CD4-positive, alpha-beta T cell (primary cell): ENCODE measurements at places on chromosomes 16 and 17.

GRCh38 chr16:71880176-71880575 is 3.8 kb downstream of the ZNF821 start:
- DNase-seq, result no peak

GRCh38 chr16:75337430-75337829 is 86.0 kb upstream of the BCAR1 start:
- no peak for DNase-seq

DNA sequence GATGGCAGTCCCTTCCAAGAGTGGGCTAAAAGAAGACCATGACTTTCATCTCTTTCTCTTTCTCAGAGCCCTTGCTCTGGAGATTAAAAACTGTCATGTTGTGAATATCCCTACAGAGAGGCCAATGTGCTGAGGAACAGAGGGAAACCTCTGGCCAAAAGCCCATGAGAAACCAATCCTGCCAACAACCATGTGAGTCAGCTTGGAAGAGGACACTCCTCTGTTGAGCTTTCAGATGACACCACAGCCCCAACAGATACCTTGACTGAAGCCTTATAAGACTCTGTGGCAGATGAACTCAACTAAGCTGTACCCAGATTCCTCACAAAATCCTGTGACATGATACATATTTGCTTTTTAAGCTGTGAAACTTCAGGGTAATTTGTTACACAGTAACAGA is 19.6 kb downstream of the CPPED1 start:
- no peak for DNase-seq

- DNase-seq, result no peak
These were observed 5.9 kb upstream of the AATK start for GRCh38 chr17:81171941-81172340.

DNA sequence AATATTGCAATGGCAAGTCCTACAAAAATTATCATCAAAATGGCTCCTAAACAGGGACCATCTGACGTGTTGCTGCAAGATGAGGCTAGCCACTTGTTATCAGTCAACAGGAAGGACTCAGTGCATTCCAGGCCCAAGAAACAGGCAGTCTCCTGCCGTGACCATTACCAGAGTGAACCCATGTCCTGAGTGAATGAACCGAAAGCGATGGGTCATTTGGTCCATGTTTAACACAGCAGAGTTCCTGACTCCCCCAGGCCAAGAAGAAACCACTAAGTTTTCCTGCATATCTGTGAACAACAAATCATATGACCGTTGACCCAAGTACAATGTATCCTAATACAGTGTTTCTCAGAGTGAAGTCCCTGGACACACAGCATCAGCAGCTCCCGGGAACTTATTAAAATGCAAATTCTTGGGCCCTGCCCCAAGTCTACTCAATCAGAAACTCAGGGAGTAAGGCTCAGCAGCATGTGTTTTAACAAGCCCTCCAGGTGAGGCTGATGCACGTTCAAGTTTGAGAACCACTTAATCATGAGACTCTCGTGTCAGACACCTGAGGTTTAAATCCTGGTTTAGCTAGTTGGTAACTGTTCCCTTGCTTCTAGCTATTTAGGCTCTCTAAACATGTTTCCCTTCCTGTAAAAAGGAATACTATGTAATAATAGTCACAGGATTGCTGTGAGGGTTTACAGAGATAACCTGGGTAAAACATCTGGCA is 429.4 kb upstream of the MAF start:
- no peak for DNase-seq

DNA sequence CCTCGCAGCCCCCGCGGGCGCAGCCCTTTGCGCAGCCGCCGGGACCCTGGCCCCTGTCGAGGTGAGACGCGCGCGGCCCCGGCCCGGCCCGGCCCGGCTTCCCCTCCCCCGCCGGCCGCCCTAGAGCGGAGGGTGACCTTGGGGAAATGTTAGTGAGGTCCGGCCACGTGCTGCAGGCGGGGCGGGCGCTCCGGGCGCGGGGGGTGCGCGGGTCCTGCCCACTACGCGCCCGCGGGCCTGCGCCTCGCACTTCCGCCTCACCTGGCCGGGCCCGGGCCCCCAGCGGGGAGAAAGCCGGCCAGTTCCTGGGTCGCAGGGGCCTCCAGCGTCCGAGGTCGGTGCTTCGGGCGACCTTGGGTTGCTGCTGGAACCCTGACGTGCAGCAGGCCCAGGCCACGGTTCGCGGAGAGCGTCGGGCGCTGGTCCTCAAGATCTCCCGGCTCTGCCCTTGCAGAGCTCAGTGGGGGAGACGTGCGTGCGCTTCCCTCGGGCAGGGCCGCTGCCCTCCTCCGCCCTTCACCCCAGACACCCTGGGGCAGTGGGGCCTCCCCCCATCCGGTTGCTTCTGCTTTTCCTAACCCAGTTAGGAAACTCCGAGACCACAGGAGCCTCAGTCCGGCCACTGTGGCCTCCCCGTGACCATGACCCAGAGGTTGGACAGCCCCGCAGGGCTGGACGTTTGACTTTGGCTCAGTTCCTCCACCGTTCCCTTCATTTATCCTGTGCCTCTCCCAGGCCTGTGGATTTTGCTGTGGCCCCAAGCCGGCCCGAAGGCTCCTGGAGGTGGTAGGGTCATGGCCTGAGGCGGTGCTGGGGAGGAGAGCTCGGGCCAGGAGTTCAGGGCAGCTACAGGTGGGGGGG is 791 bp downstream of the MCRIP2 start:
- DNase-seq, result no peak

- no peak for DNase-seq
These were observed 79.0 kb downstream of the HAPSTR1 start for GRCh38 chr16:9170470-9170869.

DNA sequence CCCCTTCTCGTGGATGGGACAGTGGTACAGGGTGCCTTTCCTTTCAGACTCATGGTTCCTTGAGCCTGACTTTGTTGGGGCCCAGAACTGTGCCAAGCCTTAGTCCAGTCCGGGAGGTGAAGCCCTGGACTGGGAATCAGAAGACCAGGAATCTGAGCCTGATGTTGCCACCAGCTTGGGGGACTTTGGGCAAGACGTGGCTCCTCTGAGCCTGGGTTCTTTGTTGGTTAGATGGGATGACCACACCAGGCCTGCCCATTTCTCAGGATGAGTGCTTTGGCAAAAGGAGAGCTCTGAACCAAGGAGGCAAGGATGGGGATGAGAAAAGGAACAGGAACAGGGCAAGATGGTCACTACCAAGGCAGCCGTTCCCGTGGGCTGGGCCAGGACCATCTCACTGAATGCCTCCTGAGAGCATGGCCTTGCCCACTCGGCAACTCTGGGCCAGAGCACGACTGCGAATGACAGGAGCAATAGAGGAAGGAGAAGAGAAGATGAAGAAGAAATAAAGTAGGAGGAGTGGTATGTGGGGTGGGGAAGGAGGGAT is 32.5 kb downstream of the PITPNM3 start:
- DNase-seq, result no peak

GRCh38 chr17:32525122-32525521 is 38.3 kb downstream of the CDK5R1 start:
- DNase-seq, result no peak

- DNase-seq, result no peak
These were observed 5.9 kb upstream of the MSLN start for GRCh38 chr16:754656-755055.

GRCh38 chr17:10125531-10126275 is 72.7 kb downstream of the GAS7 start:
- DNase-seq, result no peak

DNA sequence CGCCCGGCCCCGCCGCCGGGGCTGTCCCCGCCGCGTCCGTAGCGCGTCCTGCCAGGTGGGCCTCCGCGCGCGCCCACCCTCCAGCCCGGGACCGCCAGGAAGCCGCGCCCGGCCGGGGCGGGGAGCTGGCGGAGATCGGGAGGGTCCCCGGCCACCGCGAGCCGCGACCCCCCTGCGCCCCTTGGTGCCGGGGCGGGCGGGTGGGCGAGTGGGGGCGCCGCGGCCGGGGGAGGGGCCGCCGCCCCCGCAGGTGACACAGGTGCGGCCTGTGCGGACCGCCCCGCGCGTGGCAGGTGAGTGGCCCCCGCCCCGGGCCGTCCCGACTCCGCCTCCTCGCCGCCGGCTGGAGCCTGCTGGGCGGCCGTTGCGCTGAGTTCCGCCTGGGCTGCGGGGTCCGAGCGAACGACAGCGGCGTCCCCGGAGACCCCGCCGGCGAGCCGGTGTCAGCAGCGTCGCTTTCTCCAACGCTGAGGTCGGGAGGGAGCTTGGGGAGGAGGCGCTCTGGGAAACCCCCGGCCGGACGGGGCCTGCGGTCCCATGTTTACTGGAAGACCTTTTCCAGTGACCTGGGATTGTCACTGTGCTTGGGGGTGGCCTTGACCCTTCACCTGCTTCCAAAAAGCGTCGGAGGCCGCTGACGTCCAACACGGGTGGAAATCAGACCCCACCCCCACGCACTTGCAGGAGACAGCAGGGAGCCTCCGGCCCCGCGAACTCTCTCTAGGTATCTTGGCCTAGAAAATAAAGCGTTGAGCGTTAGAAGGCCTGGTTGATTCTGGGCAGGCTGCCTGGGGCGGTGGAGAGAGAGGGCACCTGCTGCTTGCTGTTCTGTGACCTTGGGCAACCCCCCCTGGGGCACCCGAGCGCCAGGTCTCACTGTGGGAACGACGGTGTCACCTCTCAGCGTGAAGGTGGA is 542 bp downstream of the KLHL36 start:
- peak; percentile 63 for DNase-seq

DNA sequence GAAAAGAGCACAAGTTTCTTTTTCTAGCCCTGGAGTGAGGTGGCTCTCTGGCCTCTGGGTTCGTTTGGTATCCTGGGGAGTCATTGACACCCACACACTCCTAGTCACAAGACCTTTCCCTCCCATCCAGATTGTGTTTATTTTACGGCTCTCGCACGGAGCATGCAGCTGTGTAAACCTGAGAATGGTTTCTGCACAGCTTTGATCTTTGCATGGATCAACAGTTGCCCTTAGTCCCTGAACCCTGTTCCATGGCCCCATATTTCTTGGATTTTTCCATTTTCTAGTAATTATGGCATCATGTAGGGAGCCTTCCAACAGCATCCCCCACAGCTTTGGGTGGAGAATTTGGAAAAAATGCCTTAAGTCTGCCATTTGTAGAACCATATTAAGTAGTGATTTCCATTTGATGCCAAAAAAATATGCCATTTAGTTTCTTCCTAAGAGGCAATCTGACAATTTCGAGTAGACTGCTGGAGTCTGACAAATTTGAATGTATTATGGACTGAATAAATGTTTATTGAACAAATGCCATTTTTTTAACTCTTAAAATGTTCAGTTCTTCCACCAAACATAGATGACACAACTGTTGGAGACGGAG is 197.7 kb downstream of the WWOX start:
- no peak for DNase-seq

DNA sequence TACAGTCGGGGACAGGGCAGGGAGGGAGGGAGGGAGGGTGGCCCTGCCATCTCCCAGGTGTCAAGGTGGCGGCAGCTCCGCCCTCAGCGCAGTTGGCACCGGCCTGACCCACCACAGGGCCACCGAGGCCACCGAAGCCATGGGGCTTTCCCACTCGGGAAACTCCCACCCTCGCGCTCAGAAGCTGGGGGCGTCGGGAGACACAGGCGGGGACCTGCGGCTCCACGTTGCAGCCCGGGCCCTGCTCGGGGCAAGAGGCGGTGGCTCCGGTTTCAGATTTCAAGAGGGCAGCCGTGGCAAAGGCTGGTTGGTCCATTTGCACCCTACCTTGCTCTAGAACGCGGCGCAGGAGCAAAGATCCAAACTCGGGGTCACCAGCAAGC is 544 bp downstream of the CYB561 start:
- peak; percentile 51 for DNase-seq

DNA sequence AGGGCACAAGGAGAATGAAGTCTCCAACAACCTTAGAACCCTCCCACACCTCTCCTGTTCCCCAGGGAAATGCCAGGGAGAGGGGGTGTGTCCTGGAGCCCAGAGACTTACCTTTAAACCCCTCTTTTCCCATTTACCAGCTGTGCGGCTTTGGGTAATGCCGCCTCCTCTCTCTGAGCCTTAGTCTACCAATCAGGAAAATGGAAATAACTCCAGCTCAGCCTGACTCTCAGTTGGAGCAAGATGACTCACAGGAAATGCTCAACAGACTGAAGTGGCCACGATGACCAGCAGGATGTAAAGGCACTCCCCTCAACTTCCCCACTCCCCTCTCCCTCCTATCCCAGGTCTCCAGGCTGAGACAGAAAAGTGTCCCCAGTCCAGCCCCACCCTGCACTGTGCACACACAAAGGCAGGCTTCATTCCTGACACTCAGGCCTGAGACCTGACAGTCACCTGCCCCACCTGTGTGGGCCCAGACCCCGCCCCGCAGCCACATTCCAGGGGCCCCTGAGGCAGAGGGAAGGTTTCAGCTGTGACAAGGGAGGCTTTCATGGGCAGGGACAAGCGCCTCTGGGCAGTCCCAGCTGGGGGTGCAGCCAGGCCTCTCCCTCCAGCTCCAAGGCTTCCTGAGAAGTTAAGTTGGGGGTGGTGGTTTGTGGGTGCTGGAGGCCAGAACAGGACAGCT is 3.0 kb upstream of the KRT15 start:
- DNase-seq, result no peak

- DNase-seq, result no peak
These were observed 10.5 kb downstream of the ST3GAL2 start for GRCh38 chr16:70428178-70428998.

DNA sequence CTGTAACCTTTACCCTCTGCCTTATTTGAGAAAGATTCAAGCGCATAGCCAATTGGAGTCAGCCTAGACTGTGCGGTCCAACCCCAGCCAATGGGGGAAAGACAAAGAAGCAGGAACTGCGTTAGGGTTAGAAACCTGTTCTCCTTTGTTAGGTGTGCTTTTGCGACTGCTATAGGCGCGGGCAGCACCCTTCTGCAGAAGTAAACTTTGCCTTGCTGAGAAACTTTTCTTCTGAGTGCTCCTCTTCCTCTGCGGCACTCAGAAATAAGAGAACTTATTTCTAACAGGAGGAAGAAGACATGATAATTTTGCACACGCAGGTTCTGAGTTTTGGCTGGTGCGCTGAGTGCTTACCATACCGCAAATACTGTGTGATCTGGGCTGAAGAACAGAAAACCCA is 9.0 kb downstream of the TXNL4B start:
- DNase-seq, result no peak

GRCh38 chr16:88514070-88514469 is 56.1 kb upstream of the ZC3H18 start:
- DNase-seq, result no peak

GRCh38 chr17:27550291-27550930 is 80.6 kb upstream of the LGALS9 start:
- no peak for DNase-seq

- DNase-seq, result no peak
These were observed at the start of gene CD300LG for GRCh38 chr17:43846963-43847371. Gene CD300LG, plus strand, starts transcription at chr17:43847176. Its CDS starts 41 bp downstream, at chr17:43847217.

DNA sequence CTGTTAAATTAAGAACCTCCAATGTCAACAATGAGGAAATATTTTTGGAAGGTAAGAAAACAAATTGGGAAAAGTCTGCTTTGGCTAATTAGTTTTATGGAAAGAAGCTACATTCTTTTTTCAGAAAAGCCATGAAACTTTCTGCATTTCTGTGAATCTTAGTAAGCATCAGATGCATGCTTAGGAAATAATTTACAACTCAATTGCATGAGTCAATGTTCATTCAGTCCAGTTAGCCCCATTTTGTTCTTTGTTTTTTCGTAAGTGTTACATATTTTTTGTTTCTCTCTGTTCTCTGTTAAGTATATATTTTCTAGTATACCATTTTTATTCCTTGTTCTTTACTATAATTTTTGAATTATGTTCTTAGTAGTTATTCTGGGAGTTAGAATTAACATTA is 195.2 kb upstream of the KIF2B start:
- DNase-seq, result no peak
